ENCODE measurements at places on chromosomes 7 and 10.

DNA sequence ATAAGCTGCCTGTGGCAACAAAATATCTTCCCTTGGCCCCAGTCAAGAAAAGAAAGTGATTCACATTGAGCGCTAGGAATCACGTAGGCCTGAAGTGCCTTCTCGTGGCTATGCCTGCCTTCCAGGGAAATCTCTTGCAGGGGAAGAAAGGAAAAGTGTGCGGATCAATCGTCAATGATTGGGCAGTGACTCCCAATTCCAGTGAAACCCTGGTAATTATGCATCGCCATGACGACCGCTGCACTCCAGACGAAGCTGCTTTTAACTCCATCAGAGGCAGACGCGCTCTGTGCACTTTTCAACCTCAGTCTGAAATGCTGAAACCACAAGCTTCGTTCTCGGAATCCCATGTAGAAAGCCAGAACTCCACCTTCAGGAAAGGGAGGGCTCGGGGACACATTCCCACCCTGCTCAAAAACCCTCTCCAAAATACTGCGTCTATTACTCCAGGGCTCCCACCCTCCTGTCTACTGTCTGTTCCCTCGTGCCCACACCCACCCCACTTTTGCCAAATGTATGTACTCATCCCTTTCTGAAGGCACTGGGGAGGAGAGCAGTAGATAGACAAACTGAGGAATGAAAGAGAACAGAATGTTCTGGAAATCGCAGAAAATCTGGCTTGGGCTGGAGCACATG lies 24.2 kb upstream of the PRKAG2 start:
- DNase-seq, result no peak

DNA sequence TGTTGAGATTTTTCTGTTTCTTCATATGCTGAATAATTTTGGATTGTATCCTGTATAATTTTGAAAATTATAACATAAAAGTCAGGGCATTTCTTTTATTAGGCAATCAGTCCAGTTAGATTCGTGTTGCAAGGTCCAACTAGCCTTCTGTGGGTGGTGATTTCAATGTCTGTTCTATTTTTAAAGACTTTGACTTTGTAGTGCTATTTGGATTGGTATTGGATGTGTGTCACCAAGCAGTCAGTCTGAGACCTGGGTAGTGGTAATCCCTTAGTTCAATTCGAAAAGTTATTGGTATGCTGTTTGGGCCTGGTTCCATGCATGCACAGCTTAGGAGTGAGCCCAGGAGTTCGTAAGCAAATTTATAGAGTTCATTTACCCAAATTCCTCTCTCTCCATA lies 82.2 kb downstream of the EPDR1 start:
- DNase-seq, result no peak

GRCh38 chr7:43537765-43538403 lies 45.0 kb upstream of the STK17A start:
- DNase-seq, result no peak

DNA sequence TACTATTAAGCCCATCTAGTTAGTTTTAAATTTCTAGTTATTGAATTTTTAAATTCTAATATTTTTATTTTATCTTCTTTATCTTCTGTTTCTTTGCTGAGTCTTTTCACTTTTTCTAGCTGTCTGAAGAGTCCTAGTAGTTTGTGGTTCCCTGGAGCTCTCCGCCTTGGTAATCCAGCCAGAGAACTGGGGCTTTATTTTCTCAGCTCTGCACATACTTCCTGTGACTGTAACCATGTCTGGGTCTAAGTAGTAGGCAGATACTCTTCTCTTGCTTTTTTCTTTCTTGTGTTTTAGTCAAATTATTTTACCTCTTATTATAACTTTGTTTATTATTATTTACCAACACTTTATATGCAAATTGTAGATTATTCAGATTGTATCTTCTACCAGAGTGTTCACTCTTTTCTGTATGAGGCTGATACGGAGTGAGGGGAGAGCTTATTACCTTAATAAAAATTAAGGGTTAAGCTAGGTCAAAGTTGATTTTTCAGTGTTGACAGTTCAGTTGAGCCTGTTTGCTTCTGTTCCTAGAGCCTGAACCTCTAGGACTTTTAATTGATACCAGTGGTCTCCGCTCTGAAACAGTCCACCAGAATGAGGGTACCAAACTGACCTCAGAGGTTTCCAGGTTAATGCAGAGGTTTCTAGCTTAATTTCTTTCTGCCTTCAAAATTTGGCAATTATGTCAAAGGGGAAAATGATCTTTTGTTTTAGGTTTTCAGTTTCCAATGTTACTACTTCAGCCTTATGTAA lies 155.4 kb downstream of the ADK start:
- no peak for DNase-seq

GRCh38 chr10:113061557-113061956 lies 111.5 kb downstream of the TCF7L2 start:
- DNase-seq, result no peak

DNA sequence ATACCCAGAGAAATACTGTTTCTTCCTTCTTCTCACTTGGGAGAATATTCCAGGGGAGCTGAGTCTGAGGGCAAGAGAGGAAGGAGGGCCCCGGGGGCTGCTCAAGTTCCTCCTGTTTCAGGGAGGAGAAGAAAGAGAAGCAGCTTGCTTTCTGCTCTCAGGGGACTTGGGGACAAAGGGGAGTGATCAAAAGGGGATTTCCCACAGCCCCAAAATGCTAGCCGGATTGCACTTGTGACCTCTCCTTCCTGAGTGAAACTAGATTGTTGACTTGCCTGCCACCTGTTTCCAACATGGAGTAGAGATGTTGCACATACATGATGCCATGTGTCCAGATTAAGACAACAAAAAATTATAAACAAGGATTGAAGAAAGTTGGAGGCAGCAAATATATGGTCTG lies 28.7 kb upstream of the PDCD4 start:
- no peak for DNase-seq

DNA sequence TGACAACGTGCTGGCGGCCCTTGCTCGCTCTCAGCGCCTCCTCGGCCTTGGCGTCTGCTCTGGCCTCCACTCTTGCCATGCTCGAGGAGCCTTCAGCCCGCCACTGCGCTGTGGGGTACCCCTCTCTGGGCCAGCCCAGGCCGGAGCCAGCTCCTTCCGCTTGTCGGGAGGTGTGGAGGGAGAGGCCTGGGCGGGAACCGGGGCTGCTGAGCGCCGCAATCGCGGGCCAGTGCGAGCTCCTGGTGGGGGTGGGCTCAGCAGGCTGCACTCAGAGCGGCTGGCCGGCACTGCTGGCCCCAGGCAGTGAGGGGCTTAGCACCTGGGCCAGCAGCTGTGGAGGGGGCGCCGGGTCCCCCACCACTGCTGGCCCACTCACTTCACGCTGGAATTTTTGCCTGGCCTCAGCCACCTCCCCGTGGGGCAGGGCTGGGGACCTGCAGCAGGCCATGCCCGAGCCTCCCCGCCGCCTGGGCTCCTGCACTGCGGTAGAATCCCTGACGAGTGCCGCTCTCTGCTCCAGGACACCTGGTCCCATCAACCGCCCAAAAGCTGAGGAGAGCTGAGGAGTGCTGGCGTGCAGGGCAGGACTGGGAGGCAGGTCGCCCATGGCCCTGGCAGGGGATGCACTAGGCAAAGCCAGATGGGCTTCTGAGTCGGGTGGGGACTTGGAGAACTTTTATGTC lies 372.2 kb upstream of the NRG3 start:
- DNase-seq, result no peak

DNA sequence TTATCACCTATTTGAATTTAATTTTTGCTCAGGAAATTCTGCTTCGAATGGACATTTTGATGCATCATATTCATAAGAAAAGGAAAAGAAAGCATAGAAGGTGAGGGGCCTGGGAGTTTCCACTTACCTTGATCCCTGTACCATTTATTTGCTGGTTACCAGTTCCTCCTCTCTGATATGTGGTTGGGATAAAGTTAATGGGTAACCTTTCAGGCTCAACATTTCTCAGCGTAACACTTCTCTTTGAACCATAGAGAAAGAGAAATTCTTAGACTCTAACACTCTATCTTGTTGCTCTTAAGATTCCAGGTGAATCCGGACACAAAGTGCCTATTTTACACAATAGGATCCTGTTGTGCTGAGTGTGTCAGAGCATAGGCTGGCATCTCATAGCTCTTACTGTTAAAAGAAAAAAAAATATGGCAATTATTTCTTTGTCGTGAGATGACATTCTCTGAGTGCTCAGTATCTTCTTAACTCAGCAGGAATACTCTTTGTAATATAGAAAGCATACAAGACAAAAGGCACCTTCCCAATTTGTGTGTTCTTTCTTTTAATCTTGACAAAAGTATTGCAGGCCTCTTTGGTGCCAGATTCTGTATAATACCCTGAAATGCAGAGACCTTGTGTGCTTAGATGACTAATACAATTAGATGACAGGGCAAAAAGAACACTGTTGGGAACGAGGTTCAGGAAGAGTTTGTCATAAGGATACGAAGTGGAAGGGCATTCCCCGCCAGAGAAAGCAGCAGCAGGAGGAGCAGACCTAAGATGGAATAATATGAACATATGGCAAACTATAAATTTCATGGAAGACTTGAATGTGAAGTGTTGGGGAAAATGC lies 689.6 kb downstream of the NRG3 start:
- no peak for DNase-seq

GRCh38 chr7:119482209-119482608 lies 790.8 kb upstream of the KCND2 start:
- DNase-seq, result no peak

DNA sequence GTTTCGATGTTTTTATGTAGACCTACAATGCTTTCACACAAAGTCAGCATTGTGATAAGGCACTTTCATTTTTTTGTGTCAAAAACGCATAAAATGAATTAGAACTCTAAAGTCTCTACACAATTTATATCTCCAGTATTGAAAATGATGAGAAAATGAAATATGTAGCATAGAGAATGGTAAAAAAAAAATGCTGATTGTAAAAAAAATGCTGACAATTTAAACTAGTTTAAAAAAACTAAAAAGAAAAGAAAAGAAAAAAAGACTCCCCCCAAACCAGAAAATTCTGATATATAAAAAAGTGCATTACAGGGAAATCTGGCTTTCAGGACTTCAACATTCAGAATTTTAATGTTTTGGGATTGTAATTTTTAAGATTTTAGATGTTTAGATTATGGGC lies 148.1 kb downstream of the FZD1 start:
- no peak for DNase-seq

- DNase-seq, result no peak
Observed at GRCh38 chr10:69215405-69216171, 4.5 kb upstream of the HKDC1 start.

- no peak for DNase-seq
Observed at GRCh38 chr7:106071999-106072714, 40.0 kb downstream of the SYPL1 start.

GRCh38 chr7:128164061-128164954 lies 76.8 kb upstream of the LEP start:
- no peak for DNase-seq

DNA sequence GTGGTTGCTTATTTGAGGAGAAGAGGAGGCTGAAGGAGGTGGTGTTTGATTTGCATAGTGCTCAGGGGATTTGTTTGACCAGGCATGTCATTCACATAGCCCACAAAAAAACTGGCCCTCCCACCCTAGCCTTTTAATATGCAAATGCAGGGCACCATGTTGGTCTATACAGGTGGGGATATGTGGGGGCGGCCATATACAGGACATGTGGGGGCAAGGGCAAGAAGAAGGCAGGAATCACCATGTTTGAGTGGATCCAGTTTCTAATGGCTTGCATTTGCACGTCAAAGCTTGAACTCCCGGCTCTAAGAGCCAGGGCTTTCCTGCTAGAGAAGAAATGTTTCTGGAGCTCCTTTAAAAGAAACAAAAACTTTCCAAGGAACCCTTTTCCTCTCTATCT lies 541.0 kb downstream of the ZWINT start:
- no peak for DNase-seq

DNA sequence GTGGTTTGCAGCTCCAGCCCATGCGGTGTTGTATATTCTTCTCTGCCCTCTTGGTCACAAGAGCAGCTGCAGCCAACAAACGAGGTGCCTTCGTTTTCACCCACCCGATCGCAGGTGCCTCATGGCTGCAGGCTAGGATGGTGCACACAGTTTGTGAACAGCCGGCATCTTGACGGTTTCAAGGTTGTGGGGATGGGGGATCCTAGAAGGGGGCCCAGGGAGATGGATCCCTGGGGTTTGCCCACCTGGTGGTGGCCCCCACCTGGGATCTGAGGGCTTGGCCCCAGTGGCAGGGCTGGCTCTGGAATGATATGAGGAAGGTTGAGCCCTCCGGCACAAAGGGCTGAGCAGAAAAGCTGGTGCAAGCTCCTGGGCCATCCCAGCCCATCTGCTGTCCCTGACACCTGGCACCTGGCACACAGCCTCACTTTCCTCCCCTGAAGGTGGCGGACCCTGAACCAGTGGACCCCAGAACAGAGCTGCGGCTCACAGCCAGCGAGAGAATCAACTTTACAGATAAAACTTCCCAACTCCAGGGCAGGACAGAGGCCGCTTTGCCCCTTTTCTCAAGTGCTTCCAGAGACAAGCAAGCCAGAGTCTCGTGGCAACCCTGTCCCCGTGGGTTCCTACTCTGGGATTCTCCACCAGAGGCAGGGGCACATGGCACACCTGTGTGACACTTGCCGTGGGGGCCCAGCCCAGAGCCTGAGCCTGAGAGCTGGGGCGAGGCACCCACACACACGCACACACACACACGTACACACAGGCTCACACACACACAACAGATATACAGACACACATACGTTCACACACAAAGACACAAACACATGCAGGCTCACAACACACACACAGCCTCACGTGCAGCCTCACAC lies 177.3 kb upstream of the PPP2R2D start:
- DNase-seq, result no peak

- no peak for DNase-seq
Observed at GRCh38 chr7:80724249-80724871, 85.9 kb downstream of the CD36 start.

DNA sequence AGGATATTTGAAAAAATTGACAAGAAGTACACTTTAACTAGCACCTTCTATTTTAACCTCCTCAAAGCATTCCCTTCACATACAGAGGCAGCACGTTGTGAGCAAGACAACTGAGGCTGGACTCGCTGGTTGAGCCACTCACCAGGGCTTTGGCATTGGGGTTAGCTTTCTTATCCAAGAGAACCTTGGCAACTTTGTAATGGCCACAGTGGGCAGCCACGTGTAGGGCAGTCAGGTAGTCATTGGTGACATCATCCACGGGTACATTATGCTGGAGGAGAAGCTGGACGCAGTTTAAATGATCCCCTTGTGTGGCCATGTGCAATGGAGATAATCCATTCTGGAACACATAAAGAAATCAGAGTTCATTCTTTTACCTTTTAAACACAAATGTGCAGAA lies 181.8 kb downstream of the ANK3 start:
- DNase-seq, result no peak

DNA sequence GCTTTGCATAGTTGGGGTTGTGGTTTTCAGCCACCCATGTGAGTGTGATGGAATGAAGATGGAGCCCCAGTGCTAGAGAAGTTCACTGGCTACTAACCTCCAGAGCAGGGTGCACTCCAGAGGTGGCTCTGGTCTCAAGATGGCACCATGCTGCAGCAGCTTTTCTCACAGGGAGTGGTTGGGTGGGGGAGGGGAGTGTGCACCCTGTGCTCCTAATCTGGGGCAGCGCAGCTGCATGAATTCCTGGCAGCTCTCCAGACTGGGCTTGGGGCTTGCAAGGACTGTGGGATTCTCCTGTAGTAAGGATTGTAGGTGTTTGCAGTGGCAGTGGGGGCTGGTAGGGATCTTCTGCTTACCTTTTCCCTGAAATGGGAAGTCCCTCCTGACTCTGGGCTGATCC lies 23.7 kb downstream of the PHTF2 start:
- no peak for DNase-seq

Measured in 8988T (cell line).